ENCODE measurements at places on chromosomes 11 and 22. TPM values are rescaled to one million over a fixed set of nuclear protein-coding genes. Genes with fewer than 3 reads are reported as not detected.

KCNJ4 gene
- not detected for total RNA-seq

LINC01488 gene
- total RNA-seq, result not detected

GNAZ gene
- total RNA-seq, result 0.89 TPM

DHCR7 gene
- 202 TPM for total RNA-seq

HTR3A gene
- not detected for total RNA-seq

P2RY2 gene
- 0.17 TPM for total RNA-seq

FGF19 gene
- total RNA-seq, result not detected

All from bronchus fibroblast of lung (primary cell).